ENCODE measurements at places on chromosomes 6 and 20. TPM values are rescaled to one million over a fixed set of nuclear protein-coding genes. Genes with fewer than 3 reads are reported as not detected.

Gene GNMT
- 0.25 TPM for total RNA-seq

Gene HCRTR2
- not detected for total RNA-seq

Gene C2
- 0.99 TPM for total RNA-seq

Gene CRISP3
- not detected for total RNA-seq

Gene MYL9
- not detected for total RNA-seq

Gene BEND6
- not detected for total RNA-seq

Gene TRIM31
- total RNA-seq: not detected

Gene VAPB
- total RNA-seq: 46.8 TPM

Gene AVP
- not detected for total RNA-seq

Gene HLA-DRB5
- 4.9 TPM for total RNA-seq

GRCh38 chr6:34044945-34045595 lies 100.8 kb downstream of the GRM4 start:
- DNase-seq: peak; percentile 50

DNA sequence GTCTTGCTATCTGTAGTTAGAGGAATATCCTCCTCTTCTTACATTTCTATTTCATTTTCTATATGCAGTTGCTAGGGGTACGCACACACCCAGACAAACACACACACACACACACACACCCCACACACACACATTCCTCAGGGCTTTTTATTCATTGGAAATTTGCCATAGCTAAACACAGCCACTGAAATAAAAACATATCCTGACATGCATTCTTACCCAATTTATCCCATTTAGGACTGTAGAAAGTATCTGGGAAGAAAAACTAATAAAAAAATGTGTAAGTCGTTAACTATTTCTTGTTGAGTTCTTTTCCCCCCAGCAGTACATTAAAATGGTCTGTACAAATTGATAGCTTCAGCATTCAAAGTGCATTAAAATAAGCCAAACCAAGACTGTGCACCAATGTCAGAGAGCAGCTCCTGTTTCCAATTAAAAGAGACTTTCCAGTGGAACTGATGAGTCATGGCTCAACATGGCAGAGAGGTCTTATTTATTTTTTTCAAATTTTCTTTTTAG lies 357.9 kb upstream of the AGPAT4 start:
- DNase-seq: no peak

DNA sequence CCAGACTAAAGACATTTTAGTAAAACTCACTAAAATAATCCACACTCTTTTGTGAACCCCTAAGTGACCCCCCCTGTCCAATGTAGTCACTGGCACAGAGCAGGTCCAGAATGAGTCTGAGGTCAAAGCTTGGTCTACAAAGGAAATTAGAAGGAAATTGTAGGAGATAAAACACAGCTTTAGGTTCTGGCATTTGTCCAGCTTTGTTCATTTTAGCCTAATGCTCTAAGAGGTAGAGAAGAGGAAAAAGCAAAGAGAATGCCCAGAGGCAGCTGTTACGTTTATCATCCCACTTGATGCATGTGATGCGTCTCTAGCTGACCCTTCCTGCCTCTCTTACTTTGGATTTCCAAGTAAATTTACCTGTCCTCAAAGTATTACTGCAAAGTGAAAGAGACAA lies 62.5 kb downstream of the CNKSR3 start:
- no peak for DNase-seq

- DNase-seq: no peak
These were observed 67.4 kb upstream of the FABP7 start for GRCh38 chr6:122712093-122712447.

DNA sequence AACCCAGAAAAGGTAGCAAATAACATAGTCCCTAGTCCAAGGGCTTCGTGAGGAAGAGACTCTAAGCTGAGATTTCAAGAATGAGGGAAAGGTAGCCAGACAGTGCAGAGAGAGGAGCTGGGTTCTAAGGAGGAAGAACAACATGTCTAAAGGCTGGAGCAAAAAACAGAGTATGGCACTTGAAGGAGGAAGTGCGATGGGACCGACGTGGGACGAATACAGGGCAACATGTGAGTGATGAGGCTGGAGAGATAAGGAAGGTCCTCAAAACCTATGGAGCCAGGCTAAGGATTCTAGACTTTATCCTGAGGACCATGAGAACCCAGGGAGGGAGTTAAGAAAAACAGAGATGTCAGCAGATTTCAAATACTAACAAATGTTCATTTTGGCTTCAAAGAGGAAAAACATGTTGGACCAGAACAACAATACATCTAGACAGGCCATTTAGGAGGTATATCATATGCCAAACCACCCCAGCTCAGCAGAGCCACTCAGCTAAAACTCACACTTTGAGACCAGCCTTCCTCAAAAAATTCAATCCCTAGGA lies 17.5 kb downstream of the ATXN1 start:
- no peak for DNase-seq

DNA sequence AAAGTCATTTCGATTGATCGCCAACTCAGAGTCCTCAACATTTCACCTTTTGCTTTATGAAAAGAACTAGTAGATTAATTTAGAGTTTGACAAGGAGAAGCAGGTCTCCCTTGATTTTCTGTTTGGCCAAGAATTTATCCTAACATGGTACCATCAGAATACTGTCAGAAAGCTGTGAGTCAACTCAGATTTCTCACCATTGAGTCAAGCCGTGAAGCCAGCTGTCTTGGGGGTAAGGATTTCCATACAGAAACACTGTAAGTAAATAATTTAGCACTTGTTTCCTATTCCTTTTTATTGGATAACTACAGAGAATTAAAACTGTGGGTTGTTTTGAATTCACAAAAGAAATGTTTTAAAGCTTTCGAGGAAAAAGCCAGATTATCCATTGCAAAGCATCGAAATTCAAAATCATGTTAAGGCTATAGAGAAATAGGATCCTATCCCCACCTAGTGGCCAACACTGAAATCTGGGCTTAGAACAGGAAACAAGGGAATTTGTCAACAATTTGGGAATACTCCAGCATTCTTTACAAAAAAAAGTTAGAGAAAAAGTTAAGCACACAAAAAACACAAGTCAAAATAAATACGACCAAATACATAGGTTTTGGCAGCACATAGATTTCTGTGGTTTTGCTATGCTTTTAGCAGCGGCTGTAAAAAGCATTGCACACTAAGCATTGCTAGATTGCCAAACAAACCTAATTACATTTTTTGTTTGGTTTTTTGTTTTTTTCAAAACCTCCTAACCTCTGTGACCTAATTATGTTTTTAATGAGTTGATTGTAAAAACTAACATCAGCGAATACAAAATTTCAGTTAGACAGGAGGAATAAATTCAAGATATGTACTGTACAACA lies 44.2 kb downstream of the COL11A2 start:
- DNase-seq: no peak

- no peak for DNase-seq
These were observed 10.1 kb downstream of the ANGPT4 start for GRCh38 chr20:906001-906520.

DNA sequence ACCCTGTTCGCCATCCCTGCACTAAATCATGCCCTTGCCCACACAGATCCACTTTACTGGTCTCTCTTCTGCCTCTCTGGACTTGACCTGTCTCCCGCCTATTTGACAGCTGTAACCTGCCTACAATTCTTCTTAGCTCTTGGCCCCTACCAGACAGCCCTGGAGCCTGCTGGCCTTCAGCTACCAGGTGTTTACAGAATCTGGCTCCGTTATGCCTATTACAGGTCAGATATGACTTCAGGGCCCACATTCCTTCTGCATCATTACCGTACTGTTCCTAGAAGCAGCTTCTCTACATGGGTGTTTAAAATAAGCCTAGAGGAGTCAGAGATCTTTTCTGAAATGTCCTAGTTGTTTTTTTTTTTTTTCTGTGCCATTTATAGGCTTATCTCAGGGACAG lies 45.4 kb upstream of the CCN6 start:
- DNase-seq: no peak

DNA sequence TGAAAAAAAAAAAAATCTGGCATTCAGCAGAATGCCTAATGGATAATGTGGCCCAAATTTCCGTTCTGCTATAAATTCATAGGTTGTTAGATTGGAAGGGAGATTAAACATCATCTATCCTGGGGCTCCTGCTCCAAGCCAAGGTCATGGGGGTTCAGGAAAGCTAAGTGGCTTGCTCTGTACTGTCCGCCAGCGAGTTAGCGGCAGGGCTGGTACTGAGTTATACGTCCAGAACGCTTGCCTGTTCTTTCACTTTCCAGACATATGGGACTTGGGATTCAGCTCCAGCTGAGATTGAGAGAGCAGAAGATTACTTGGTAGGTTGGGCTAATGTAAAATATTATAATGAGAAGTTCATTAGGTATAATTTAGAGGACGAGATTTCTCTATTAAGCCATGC lies 858 bp downstream of the RWDD1 start:
- DNase-seq: peak; percentile 26

DNA sequence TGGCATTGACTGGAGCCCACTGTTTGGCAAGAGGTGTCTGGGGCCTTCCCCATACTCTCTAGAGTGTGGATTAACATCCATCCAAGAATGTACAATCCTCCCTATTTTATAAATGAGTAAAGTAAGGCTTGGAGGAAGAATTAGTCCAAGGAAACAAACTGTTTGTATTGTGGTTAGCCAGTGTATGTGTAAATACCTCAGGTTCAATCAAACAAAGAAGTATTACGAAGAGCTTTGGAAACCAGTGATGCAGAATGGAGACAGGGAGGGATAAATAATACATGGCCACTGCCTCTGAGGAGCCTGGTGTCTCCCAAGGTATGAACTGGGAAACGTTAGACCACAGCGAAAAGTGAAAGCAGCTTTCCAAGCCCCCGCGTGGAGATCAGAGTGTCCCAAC lies 226.6 kb upstream of the RIN2 start:
- no peak for DNase-seq

- peak; percentile 92 for DNase-seq
These were observed 67.2 kb upstream of the SNX9 start for GRCh38 chr6:157755746-157756411.

- DNase-seq: no peak
These were observed 423.4 kb downstream of the CD83 start for GRCh38 chr6:14540810-14541540.

GRCh38 chr20:11271319-11271718 lies 597.5 kb upstream of the JAG1 start:
- DNase-seq: no peak

DNA sequence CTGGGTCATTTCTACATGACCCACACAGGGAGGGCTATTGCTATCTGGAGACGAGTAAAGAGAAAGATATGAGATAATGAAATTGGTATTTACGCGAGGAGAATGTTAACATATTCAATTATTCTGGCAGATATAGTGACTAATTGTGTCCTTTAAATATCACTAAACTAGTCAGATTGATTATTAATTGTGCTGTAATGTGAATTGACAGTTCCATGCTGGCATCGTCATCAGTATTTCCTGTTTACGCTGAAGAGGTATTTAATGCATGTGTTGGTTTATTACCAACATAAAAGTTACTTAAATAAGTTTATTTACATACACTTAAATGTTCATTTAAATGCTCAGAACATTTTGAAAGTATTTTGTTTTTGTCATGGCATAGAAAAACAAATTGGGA lies 35.7 kb upstream of the OGFRL1 start:
- DNase-seq: no peak

GRCh38 chr6:83258517-83258916 lies 65.4 kb downstream of the RWDD2A start:
- DNase-seq: no peak

GRCh38 chr6:168681748-168682147 lies 240.8 kb downstream of the SMOC2 start:
- no peak for DNase-seq

DNA sequence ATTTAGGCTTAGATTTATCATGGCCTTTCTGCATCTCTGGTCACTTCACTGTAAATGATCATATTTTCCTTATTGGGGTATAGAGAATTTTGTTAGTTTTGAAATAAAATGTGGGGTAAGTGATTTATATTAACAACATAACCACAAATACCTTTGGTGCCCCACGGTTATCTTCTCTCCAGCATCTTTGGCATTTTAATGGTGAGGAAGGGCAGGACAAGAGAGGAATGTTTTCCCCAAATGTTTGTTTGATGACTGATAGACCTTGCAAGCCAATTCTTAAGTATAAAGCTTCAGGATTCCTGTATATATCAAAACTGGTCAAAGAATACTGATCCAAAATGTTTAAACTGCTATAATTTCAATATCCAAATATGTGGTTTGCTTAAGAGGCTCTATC lies 171.6 kb upstream of the SMLR1 start:
- no peak for DNase-seq

DNA sequence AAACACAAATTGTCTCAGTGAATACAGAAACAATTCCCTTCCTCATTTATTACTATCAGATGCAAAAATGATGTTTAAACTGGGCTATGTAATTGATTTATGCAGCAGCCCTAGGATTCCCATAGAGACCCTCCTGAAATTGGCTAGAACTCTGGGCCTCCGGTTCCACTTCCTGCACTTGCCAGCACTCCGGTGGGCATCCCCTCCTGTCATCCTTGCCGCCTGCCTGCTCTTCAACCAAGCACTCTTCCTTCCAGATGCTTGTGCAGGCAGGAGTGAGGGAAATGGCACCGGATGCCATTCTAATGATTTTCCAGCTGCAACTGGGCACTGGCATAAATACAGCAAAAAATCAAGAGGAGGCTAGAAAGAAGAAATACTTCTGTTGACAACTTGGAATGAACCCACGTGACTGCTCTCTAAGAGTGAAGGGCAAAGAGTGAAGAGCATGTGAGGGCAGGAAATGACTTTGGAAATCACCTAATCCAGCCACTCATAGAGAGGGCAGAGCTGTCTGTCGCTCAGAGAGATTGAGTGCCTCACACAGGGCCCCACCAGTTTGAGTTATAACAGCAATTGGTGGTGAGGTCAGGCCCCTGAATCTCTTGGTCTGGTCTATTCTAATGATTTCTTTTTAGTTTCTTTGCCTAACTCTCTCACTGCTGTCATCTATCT lies 3.7 kb upstream of the NEDD9 start:
- DNase-seq: peak; percentile 74

GRCh38 chr6:29720863-29721262 lies 2.4 kb upstream of the HLA-F start:
- DNase-seq: peak; percentile 40

- no peak for DNase-seq
These were observed 130.8 kb downstream of the SCAF8 start for GRCh38 chr6:154864066-154864430.

- no peak for DNase-seq
These were observed 74.1 kb upstream of the SLC4A11 start for GRCh38 chr20:3312940-3313682.

- no peak for DNase-seq
These were observed 1.3 kb upstream of the LIME1 start for GRCh38 chr20:63734946-63735858.

DNA sequence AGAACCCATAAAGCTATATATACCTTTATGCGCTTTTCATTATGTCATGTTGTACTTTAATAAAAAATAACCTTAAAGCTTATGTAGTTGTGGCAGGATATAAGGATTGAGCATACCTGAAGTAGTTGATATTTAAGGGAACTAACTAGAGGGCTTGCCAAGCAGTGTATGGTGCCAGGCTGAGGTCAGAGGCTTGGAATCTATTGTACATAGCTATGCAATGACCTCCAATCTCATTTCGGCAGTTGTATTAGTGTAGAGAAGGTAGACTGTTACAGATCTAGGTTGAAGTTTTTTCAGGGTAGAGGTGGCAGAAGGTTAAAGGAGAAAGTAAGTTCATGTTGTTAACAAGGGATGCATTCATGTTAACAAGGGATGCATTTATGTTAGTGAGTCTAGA lies 397.7 kb upstream of the HS3ST5 start:
- no peak for DNase-seq
